ENCODE measurements at places on chromosomes 4 and X.

DNA sequence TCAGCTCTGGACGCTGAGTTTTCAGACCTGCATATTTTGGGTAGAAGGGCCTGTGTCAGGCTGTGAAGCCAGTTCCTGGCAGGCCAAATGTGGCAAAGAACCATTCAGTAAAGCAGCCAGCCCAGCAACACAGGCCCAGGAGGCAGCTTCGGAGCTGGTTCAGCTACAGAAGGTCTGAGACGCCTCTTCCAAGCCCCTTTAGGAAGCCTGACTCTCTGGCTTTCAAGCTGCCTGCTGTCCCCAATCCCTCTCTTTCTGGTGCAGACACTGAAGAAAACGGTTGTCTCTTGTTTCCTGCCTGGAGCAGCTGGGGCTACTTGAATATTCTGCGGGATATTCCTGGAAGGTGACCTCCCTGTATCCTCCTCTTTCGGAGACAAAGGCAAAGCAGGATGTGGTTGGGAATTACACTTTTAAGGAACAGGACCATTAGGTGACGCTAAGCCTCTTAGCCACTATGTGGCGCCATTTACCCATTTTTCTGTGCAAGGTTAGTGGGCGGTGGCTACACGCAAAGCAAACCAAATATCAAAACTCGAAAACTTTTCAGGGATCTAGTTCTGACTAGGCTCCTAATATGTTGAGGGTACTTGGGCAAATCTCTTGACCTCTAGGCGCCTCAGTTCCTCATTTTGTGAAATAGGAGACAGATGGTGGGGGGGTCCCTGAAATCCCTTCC, 47.2 kb upstream of the LAS1L start:
- DNase-seq: no peak

GRCh38 chrX:41096339-41096955, 11.2 kb downstream of the USP9X start:
- DNase-seq: no peak

DNA sequence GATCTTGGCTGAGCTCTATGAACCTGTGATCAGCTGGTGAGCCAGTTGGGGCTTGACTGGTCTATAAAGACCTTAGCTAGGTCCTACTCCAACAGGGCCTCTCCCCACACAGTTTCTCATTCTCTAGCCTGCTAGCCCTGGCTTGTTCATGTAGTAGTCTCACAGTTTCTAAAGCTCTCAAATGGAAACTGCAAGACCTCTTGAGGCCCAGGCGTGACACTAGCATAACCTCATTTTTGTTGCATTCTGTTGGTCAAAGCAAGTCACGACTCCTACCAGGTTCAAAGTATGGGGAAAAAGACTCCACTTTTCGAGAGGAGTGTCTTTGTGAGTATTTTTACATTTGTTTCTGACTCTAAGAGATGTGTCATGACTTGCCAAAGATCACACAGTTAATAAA, 50.9 kb downstream of the CEP44 start:
- DNase-seq: no peak

- DNase-seq: no peak
These were observed 223.9 kb upstream of the EPHA5 start for GRCh38 chr4:65893957-65894755.

GRCh38 chr4:23033796-23034195, 341.1 kb downstream of the GBA3 start:
- DNase-seq: no peak

- no peak for DNase-seq
These were observed 211.2 kb downstream of the CPEB2 start for GRCh38 chr4:15213302-15213970.
